ENCODE measurements at places on chromosomes 6 and 20. TPM values are rescaled to one million over a fixed set of nuclear protein-coding genes. Genes with fewer than 3 reads are reported as not detected.

The LIME1 gene
- 16.0 TPM for total RNA-seq

The ECI2 gene
- 38.4 TPM for total RNA-seq

The SEMG1 gene
- not detected for total RNA-seq

The BPIFB3 gene
- total RNA-seq: not detected

The SLC17A5 gene
- 6.1 TPM for total RNA-seq

The HIVEP2 gene
- 22.5 TPM for total RNA-seq

The C20orf144 gene
- 0.12 TPM for total RNA-seq

The MUC21 gene
- total RNA-seq: not detected

The CENPW gene
- 35.0 TPM for total RNA-seq

DNA sequence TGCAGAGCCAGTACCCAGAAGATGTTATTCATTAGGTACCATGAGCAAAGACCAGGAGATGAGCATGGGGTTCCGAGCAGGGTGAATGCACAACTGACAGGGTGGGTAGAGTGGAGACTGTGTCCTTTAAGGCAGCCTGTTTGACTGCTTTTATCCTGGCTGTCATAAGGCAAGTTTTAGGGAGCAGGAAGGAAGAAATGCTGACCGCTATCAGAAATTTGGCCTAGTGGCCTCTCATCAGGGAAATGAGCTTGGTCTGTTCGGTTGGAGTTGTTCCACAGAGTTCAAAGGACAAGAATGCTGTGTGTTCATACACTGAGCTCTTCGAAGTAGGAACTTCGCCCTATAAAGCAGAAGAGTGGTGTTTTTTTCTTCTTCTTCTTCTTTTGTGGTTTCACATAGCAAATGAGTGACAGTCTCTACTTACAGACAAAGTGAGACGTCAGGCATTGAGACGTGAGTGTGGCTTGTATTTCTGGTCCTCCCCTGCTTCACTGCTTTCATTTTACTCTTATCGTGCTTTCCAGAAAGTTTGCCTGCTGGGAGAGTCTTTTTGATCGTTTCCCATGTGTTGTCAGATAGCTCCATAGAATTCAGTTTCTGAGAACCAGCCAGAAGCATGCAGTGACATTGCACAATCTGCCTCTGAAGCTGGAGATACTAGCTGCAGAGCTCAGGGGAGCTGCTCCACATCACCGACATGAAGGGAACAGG, at the start of gene CASS4:
CASS4 (plus strand) TSS at position 502 of the 714 bp plus-strand sequence; CDS start at position 701, 199 bp downstream.
- DNase-seq: no peak

GRCh38 chr6:89385846-89386245, 26.2 kb downstream of the RRAGD start:
- DNase-seq: no peak

- no peak for DNase-seq
These were observed 37.8 kb downstream of the EIF2S2 start for GRCh38 chr20:34074101-34074760.

DNA sequence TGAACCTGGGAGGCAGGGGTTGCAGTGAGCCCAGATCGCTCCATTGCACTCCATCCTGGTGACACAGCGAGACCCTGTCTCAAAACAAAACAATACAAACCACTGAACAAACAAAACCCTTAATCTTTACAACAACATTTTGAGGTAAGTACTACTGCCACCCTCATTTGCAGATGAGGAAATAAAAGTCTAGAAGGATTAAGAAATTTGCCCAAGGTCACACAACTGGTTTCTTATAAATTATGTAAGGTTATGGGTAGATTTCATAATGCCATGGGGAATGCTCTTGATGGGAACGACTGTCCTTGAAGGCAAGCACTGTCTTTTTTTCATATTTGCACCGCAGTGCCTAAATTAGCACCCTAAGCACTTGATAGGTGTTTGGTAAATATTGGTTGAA, 13.8 kb upstream of the B4GALT5 start:
- DNase-seq: peak; percentile 65

DNA sequence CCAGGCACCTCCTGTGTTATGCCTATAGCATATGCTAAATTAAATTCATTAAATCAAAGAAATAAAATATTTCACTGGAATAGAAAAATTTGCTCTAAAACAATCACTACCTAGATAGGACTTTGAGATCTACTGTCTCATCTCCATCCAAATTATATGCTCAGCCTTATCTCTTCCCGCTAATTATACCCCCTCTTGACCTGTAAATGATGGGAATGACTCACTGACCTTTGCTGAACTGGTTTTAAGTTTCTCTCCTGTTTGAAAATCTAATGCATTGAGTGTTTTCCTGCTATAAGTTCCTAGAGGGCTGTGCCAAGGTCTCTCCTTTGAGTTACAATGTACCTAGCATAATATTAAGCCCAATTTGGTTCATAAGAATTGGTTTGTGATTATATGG, 110.1 kb downstream of the BMP2 start:
- DNase-seq: no peak

- DNase-seq: no peak
These were observed 3.5 kb downstream of the ANKRD60 start for GRCh38 chr20:58224974-58225373.

DNA sequence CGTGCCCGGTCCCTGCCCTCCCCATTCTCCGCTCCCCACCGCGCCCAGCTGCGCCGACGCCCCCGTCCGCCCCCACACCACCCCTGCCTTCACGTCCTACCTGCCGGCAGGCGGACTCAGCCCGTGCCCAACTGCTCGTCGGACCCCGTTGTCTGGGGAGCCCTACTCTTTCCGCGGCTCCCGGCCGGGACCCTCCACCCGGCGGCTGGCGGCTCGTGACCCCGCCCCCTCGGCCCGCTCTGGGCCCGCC, at the start of gene SERAC1:
SERAC1 (minus strand) TSS at position 223 of the 250 bp plus-strand sequence. CDS start 9,899 bp downstream, outside the sequence.
- no peak for DNase-seq

DNA sequence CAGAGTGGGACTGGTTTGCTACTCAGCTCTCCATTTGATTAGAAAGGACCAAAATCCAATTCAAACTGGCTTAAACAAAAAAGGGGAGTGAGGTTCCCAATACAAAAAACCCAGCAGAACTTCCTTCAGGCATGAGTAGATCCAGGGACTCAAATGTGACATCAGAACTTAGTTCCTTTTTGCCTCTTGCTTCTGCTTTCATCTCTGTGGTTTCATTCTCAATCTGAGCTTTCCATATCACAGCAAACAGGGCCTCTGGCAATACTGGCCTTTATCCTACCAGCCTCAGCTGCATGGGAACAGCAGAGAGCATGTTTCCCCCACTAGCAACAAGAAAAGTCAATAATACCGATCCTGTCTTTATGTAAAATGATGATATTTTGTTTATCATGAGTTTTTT, 28.6 kb upstream of the PRELID3B start:
- no peak for DNase-seq

DNA sequence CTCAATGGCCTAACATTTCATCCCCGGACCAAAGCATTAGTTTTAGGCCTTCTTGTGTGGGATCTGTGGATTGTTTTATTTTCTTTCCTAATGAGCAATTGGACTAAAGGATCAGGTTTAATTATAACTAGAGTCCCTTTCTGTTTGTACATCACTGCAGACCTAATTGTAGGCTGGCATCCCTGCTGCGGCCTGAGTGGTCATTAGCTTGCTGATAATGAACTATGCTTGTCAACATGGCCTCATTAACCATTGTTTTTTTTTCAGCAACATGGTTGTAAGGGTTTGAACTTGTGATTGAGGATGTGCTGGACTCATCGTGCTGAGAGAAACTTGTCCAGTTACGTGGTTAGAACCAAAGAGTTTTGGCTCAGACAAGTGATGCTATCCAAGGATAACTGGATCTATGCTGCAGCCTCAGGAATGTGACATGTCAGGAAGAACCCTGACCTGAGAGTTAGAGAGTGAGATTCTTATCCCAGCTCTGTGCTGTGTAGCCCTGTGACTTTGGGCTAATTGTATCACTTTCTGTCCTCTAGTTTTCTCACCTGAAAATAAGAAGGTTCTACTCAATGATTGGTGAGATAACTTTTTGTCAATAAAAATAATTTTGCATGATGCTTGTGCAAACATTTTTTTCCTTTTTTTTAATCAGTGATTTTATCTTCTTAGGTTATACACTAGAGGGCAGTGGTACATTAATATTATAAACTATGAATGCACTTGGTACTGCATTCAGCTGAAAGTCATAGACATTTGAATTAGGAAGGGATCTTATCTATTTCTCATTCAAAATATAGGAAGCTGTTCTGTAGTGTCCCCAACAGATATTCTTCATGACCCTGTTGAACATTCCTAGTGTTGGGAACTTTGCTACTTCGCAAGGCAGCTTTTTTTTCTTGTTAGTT, 140.9 kb downstream of the RNF144B start:
- peak; percentile 24 for DNase-seq

GRCh38 chr20:12391099-12391498, 473.4 kb downstream of the BTBD3 start:
- DNase-seq: no peak

GRCh38 chr6:45116714-45117410, 211.3 kb upstream of the RUNX2 start:
- peak; percentile 8 for DNase-seq

GRCh38 chr6:53692172-53692571, 26.6 kb upstream of the KLHL31 start:
- no peak for DNase-seq

DNA sequence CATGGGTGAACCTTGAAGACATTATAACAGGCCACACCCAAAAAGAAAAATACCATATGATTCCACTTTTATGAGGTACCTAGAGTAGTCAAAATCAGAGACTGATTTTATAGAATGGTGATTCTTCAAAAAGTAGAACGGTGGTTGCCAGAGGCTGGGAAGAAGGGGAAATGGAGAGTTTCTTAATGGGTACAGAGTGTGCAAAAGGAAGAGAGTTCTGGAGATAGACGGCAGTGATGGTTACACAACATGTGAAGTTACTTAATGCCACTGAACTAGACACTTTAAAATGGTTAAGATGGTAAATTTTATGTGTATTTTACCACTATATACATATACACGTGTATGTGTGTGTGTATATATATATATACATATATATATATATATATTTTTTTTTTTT, 80.8 kb downstream of the PRND start:
- no peak for DNase-seq

DNA sequence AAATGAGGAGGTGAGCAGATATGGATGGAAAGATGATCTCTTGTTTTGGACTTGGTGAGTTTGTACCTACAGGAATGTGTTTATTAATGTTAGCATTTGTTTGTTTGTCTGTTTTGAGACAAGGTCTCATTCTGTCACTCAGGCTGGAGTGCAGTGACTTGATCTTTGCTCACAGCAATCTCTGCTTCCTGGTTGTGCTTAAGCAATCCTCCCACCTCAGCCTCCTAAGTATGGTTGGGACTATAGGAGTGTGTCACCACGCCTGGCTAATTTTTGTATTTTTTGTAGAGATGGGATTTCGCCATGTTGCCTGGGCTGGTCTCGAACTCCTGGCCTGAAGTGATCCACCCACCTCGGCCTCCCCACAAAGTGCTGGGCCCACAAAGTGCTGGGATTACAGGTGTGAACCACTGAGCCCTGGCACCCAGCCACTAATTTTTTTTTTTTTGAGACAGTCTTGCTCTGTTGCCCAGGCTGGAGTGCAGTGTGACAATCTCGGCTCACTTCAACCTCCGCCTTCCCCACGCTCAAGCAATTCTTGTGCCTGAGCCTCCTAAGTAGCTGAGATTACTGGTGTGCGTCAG, 7.1 kb downstream of the CASP8AP2 start:
- no peak for DNase-seq

DNA sequence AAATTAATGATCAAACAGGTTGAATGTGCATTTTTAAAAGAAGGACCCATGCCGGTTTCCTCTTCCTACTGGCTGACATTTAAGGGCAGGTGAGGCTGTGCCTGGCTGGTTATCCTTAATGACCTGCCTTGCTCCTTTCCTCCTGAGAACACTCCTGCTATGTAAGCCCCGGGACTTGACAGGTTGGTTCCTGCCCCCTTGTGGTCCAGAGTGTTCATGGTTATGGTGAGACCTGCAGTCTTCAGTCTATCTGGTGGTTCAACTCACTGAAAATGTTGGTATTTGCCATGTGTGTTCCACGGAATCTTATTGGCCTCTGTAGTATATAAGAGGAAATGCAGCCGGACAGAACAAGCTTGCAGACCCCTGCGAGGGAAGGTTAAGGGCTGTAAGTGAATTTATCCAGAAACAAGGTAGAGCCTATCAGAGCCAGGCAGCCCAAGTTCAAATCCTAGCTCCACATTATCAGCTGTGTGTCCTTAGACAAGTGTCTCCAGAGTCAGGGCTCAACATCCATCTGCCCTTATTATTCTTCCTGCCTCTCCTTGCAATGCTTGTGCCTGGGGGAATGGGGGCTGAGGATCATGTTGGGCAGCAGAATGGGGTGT, 5.2 kb upstream of the BPIFA3 start:
- peak; percentile 61 for DNase-seq

GRCh38 chr6:88048578-88048977, 937 bp downstream of the SPACA1 start:
- DNase-seq: no peak

- DNase-seq: peak; percentile 46
These were observed 35.0 kb upstream of the KIF16B start for GRCh38 chr20:16608277-16608650.

GRCh38 chr20:12829170-12829569, 179.6 kb upstream of the SPTLC3 start:
- no peak for DNase-seq

DNA sequence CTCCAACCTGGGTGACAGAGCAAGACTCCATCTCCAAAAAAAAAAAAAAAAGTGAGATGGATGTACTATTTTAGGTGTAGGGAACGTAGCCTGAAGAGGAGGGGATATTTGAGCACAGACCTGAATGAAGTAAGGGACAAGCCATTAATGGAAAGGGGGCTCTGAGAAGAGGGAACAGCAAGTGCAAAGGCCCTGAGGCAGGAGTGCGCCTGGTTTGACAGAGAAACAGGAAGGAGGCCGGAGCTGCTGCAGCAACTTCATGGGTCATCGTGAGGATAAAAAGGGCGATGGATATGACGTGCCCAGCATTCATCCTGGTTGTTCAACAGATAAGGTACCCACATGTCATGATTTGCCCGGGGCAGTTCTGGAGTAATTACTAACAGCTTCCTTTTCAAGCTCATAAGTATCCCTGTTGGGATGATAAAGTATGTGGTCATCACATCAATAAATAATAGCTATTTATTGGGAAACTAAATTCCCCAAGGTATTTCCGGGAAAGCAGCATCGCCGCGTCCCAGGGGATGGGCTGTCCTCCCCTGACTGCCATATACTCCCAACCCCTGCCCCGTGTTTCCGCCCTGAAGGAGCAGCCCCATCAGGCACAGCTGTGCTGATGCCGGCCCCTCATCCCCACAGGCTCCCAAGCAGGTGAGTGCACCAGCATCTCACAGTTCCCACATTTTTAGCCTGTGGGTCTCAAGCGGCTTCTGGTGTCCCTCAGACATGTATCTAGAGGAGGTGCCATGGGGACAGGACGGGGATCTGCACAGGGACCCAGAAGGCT, 43.4 kb downstream of the DLGAP4 start:
- no peak for DNase-seq

- DNase-seq: no peak
These were observed 749.7 kb downstream of the MAFB start for GRCh38 chr20:39939241-39939865.

DNA sequence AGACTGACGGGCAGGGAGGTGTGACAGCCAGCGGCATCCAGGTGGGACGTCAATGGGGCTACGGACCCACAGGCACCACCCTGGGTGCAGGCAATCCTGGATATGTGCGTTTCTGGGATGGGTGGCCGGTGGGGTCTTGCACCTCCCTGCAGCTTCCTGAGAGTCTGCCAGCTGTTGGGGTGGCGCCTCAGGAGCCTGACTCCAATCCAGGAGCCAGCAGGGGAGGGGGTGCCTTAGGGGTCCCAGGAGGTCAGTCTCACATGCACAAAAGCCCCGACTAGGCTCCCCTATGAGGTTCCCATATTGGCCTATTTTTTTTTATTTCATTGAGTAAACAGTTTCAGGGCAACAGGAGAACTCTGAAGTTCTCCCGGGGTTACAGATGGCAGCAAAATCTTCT, 73.3 kb downstream of the GINS1 start:
- no peak for DNase-seq

- DNase-seq: no peak
These were observed 109.8 kb upstream of the ATXN1 start for GRCh38 chr6:16871047-16871446.

All from MCF 10A (cell line).